ENCODE measurements at places on chromosomes 1 and 21.

GRCh38 chr1:46603858-46604549, at the start of gene MKNK1:
TSS of gene MKNK1 (minus strand) at chr1:46604268. CDS start at chr1:46583327, 20,941 bp downstream.
- peak; percentile 96 for DNase-seq

- no peak for DNase-seq
Observed at GRCh38 chr21:27036736-27037301, 69.9 kb upstream of the ADAMTS5 start.

DNA sequence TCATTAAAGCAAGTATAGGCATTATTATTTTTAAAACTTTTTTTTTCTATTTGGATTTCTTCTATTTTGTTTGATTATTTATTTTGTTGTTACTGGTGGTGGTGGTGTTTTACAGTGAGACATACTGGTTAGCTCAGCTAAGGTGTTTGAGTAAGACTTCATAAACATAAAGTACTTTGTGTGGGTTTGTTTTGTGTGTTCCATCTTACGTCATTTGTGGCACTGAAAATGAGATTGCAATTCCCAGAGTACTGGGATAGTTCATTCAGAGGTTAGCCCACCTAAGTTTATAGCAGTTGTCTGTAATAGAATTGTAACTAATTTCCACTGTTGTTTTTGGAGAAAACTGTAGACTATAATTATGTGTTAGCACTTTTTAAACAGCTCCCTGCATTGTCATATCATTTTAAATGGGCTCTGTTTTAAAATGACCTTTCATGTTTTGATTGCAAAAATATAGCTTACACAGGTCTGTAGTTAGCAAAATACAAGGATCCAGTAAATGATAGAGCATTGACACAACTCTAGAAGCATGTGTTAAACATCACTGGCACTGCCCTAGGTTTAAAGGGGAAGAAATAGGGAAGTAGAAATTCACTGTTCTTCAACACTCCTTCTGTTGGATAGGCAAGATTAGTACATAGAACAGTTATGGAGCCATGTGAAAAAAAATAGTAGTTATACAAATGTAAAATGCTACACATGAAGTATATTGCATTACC, 171.7 kb downstream of the NFIA start:
- DNase-seq = no peak

DNA sequence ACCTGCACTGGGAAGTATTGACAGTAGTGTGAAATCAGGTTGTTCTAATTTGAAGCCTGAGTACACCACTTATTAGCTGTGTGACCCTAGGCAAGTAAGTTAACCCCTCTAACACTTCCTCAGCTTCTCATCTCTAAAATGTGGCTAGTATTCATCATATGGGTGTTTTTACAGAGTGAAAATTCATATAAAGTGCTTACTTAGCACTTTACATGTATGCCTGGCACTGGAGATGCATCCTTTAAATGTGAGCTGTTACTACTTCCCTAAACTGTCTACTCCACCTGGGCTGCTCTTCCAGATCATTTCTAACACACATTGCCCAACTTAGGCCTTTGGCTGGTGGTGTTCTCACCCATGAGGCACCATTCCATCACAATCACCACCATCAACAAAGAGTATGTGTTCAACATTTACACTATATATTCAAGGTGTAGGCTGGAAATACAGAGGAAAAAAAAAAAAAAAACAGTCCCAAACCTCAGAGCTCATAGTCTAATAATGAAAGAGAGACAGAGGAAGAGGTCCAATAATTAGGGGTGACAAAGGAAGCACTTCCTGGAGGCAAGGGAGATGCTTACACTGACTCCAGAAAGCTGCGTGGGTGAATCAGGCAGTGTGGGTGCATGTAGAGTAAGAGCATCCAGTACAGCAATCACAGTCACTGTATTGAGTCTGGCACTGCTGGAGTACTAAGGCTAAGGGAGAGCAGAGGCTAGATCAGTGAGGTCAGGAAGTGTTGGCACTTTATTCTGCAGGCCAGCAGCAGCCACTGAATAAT, 3.6 kb downstream of the STX6 start:
- no peak for DNase-seq

DNA sequence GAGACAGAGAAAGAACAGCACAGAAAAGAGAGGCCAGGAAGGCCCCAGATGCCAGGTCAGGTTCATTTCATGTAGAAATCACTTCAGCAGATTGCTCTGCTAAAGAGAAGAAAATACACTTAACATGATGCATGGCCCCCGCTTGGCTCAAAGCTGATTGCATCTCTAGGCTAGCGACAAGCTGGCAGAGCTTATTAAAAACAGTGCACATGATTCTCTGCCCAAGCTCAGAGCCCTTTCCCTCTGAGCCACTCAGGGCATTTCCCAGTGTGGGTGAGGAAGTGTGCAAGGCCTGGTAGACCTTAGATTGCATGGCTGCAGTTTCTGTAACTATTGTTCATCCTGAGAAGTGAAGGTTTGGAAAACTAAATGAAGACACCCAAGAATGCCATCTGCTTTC, 3.3 kb upstream of the CAPN9 start:
- DNase-seq = no peak

GRCh38 chr1:24911651-24912155, 18.4 kb downstream of the RUNX3 start:
- no peak for DNase-seq

- DNase-seq = peak; percentile 54
Observed at GRCh38 chr1:110674337-110675059, at the start of gene KCNA3. TSS of gene KCNA3 (minus strand) at chr1:110674940. CDS start at chr1:110674809, 131 bp downstream.

GRCh38 chr1:210394281-210394821, 65.6 kb downstream of the HHAT start:
- no peak for DNase-seq

GRCh38 chr1:151251656-151252470, 2.7 kb upstream of the PSMD4 start:
- peak; percentile 88 for DNase-seq

DNA sequence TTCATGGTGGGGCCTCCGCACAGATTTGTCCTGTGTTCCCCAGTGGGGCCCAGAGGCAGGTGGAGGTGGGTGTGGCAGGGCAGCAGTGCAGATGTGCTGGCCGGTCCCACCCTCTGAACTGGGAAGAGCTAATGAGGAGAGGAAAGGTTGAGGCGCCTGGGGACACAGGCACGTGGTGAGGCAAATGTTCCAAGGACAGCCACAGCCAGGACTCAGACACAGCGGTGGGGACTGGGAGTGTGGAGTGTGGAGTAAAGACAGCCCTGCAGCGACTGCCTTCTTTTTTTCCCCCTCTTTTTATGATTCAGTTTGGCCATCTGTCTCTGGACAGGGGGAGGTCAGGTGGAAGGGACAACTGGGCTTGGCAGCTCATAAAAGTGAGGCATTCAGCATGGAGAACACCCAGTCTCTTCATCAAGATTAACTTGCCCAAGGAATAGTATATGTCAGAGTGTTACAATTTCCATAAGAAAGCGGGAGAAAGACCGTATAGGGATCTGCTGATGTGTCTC, 104.2 kb upstream of the GCLM start:
- DNase-seq = no peak

DNA sequence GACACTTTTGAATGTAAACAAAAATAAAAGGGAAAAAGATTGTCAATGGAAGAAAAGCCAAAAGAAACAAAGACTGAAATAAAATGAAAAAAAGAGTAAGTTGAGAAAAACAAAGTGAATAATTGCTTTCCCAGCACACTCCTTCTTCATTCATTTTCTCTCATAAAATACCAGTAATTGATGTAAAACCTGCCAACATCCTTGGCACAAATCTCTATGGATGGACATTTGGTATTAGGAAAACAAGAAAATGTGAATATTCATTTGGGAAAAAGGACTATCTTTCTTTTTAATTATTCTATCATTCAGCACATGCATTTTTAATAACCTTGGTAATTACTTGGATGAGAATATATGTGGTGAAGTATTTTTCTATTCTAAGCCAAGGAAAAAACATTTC, 204.4 kb upstream of the TNR start:
- DNase-seq = no peak

- DNase-seq = peak; percentile 68
Observed at GRCh38 chr1:29849038-29849750, 612.9 kb downstream of the PTPRU start.

DNA sequence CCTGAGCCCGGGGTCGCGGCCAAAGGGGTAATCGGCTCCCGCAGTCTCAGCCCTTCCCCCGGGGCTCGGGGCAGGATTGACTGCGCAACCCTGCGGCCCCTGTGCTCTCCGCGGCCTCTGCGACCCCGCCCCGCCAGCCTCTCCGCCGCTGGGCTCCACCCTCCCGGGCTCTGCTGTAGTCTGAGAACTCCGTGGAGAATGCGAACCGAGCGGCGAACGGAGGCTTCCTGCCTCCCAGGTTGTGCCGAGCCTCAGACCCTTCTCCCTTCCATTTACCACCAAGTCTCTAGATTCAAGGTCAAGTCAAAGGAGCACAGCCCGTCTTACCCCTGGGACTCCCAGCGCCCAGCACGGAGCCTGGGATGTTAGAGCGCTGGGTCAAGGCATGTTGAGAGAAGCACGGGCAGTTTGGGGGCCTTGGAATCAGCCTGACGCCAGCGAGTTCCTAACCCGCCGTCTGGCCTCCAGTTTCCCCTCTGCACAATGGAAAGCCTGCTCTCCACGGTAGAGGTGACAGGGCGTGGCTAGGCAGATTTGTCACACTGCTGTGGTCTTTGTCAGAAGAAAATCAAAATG, 3.0 kb downstream of the ATP2B4 start:
- DNase-seq = peak; percentile 17

GRCh38 chr1:9326596-9326995, 33.9 kb downstream of the SPSB1 start:
- no peak for DNase-seq

DNA sequence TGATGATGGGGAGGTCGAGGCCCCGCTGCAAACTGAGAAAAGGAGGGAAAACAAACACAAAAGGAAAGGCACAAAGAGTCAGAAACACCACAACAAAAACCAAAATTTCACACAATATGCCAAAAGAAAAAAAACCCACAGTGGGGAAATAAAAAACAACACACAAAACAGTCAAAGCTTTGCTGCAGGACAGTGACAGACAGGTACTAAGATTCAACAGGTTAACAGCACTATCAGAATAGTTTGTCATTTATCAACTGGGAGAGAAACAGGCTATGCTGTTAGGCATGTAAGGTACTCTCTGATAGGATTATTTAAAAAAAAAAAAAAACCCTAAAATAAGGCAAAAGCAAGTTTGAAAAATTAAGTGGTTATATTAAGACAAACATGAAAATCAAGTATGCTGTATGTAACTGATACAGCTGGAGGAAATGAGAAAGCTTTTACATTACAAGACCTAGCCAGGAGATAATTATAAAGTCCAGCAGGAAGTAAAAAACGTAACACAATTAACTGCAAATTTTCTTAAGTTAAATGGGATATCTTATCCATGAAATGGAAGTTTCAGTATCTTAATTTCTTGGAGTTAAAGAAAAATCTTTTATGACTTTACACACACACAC, 179.0 kb downstream of the EIF4G3 start:
- no peak for DNase-seq

GRCh38 chr1:169468982-169469381, 16.8 kb downstream of the SLC19A2 start:
- DNase-seq = no peak

DNA sequence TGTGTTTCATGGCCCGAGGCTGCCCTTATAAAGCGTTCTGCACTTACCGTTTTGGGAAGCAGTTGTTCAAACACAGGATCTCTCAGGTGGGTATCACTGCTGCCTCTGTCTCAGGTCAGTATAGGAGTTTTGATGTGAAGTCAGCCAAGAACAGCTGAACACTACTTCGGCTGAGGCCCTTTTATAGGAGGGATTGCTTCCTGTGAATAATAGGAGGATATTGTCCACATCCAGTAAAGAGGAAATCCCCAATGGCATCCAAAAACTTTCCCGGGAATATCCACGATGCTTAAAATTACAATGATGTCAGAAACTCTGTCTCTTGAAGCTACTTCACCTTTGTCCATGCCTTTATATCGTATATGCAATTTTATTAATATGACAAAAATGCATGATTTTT, at the start of gene SELE:
SELE (minus strand) TSS at position 156 of the 400 bp plus-strand sequence. CDS start 467 bp downstream, outside the sequence.
- DNase-seq = no peak

DNA sequence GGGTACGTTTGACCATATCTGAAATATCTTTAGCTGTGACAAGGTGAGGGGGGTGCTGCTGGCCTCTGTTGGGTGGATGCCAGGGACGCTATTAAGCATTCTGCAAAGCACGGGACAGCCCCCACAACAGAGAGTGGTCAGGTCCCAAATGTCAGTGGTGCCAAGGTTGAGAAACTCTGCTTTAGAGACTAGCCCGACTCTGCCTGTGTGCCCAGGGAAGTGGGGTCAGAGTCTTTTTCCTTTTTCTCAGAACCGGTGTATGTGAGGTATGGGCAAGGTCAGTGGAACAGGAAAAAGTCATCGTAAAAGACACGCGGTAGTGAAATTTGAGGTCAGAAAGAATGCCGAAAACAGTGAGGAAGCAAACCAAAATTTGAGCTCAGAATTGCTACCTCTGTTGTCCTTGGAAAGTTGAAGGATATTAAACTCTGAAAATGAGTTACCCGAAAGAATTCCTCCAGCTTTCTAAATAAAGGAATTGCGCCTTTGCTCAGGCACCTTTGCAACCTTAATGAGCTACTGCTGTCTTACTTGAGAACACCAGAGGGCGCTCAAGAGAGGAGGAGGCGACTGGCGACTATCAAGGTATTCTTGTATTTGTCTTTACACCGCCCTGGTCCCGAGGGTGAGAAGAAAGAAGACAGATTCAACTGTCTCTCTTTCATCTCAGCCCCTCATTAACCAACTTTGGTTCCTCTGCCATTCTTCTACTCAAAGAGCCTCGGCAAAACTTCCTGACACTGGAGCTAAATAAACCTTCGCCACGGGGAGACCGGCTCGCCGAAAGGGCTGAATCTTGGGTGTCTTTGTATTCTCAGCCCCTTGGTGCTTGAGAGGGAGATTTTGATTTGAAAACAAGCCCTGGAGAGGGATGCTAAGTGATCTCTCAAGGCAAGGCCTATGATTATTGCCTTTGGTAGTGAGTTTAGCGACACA, 85.4 kb upstream of the OLIG2 start:
- DNase-seq = peak; percentile 68

DNA sequence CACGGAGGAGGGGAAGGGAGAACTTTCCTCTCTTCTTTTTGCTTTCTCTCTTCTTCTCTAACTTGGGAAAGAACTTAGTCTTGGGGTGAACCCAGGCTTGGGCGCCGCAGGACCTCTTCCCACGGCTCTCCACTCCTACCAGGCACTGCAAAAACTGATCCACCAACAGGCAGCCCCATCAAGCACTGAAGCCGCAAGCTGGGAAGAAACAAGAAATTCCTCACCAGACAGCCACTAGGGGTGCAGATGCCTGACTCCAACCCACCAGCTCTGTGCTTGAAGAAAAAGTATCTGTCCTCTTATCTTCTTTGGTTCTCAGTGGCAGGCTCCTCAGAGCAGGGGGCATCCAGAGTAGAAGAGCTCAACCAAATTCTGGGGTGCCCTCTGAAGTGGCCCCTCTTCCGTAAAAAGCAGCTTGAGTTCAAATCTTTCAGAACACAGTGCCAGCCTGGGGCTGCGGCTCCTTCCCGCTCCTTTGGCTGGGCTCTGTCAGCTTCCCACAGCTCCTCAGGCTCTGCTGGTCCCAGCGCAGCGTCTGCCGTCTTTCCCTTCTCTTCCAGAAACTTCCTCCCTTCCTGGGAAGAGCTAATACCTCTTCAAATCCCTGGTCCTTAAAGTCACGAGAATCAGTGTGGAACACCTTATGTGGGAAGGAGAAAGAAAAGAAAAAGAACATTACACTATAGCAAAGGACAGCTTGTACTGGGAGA, 2.4 kb downstream of the SLC41A1 start:
- peak; percentile 47 for DNase-seq

GRCh38 chr1:181159451-181160140, 71.1 kb downstream of the IER5 start:
- DNase-seq = no peak

Measured in A673 (cell line).